ENCODE measurements at places on chromosomes 16 and 17. TPM values are rescaled to one million over a fixed set of nuclear protein-coding genes. Genes with fewer than 3 reads are reported as not detected.

Gene KRT40
- not detected for total RNA-seq

- no peak for DNase-seq
Measured at GRCh38 chr16:24471561-24472350, 67.6 kb upstream of the RBBP6 start.

DNA sequence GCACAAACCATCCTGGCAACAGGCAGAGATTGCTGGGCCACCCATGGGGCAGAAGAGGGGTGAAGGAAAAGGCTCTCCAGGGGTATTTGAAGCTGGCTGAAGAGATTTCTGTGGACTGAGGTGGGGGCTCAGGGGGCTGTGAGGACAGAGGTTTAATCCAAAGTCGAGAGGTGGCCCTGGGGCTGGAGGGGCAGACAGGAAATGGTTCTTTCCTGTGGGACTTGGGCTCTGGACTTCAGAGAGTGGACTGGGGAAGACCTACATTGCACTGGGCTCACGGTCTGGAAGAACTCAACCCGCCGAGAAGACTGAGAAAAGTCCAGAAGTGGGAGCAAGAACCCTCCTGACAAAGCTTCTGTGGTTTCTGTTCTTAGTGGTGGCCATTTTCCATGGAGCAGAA, 2.9 kb downstream of the CCDC42 start:
- no peak for DNase-seq

DNA sequence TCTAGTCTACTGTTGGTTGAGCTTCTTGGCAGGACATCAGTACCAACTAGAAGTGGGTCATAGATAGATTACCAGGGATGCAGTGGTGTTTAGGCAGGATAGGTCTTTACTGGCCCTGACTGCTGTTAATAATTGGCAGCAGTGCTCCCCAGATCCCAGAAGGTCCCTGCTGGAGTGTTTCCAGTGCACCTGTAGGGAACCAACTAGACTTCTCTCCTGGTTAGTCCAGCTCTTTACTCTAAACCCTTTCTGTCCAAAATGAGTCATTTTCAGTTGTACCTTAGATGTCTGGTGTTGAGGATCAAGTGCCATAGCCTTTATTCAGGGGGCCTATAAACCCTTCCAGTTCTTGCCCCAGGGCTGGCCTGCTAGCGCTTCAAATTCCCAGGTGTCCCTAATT, 8.7 kb downstream of the POLR2C start:
- no peak for DNase-seq

- no peak for DNase-seq
Measured at GRCh38 chr17:4304417-4305027, 40.7 kb upstream of the ANKFY1 start.

- DNase-seq = no peak
Measured at GRCh38 chr16:68510775-68511174, 28.3 kb upstream of the ZFP90 start.

GRCh38 chr16:12220766-12221165, 244.2 kb downstream of the SNX29 start:
- DNase-seq = no peak

GRCh38 chr16:85631230-85631629, 18.1 kb downstream of the GSE1 start:
- no peak for DNase-seq

DNA sequence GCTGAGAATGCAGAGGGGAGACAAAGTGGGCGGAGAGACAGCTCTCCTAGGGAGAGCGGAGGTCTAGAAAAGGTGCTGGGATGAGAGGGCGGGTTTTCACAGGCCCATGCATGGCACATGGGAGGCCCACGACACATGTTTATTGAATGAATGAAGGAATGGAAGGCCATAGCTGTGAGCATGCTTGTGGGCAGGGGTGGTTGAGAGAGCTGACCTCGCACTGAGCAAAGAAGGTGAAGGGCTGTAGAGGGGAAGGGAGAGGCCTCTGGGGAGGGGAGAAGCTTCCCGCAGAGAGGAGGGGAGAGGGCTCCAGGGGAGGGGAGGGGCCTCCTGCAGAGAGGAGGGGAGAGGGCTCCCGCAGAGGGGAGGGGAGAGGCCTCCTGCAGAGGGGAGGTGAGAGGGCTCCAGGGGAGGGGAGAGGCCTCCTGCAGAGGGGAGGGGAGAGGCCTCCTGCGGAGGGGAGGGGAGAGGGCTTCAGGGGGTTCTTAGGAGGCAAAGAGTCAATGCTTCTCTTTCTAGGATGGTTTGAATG, 27.3 kb downstream of the SDK2 start:
- DNase-seq = no peak

- no peak for DNase-seq
Measured at GRCh38 chr16:81821436-81822128, 42.5 kb downstream of the PLCG2 start.

DNA sequence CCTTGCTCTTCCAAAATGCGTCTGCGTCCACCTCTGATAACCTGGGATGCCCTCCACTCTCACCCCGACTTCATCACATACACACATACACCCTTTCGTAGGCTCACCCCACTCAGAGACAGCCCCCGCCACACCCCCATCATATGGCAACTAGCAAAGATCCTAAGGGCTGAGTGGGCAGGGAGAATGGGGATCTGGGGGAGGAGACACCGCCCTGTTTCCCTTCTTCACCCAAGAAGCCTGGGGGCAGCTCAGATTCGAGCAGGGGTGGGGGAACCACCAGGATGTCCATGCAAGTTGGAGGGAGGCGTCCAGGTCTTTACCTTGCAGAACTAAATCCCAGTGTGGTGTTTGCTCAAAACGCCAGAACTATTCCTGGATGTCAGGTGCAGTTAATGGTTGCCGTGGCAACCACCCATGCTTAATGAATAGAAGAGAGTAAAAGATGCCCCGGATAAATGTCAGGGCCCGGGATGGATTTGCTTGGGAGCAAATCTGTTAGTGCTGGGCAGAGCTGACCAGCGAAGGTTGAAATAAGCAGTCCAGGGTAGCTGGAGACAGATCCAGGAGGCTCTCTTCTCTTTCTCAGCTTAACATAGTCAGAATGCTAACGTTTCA, 72.8 kb downstream of the CACNG3 start:
- DNase-seq = no peak

DNA sequence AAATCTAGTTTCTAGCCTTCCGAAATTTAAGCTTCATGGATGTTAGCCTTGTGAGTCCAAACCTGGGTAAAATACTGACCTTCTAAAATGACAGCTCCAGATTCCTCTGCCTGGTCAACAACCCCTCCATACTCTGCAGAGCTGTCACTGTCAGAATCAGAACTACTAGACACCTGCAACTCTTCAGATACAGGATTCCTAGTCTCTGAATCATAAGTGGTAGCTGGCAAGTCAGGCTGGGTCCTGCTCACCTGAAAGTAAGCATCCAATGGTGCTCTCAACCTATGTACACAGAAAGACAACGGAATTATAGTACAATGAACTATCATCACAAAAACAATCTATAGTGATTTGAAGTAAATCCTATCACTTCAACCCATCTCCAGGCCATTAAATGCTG, 14.8 kb downstream of the RFWD3 start:
- DNase-seq = no peak

- peak; percentile 38 for DNase-seq
Measured at GRCh38 chr16:389352-389751, 7.6 kb upstream of the PGAP6 start.

GRCh38 chr17:74712301-74712700, 422 bp downstream of the CD300LF start:
- DNase-seq = no peak
